ENCODE measurements at places on chromosomes 4 and X. TPM values are rescaled to one million over a fixed set of nuclear protein-coding genes. Genes with fewer than 3 reads are reported as not detected.

- DNase-seq, result no peak
- no peaks in the 10 kb centered on the region for H3K27me3 ChIP-seq
- no peak overlapping the region for H3K4me3 ChIP-seq
- no peaks in the 10 kb centered on the region for H3K36me3 ChIP-seq
- H3K27ac ChIP-seq, result no peak overlapping the region
- H3K4me1 ChIP-seq, result no peaks in the 10 kb centered on the region
Measured at GRCh38 chrX:146243041-146243440, 425.4 kb downstream of the SLITRK2 start.

DNA sequence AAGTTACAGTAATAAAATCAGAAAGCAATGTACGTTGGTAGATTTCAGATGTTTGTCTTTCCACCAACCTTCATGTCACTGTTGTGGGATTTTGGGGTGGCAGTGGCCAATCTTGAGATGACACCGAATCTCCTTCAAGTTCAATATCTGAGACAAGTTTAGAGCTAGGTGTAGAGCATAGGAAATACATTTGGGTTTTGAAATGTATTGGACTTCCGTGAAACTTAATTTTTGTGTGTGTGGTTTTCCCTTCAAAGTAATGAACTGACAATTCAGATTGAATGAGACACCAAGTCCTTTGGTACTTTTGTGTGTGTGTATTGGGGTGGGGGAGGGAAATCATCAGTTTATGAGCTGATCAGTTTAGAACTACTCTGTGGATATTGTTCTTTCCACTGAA, 1.8 kb downstream of the WDR44 start:
- peaks cover 29% of the 10 kb centered on the region for H3K4me1 ChIP-seq
- no peaks in the 10 kb centered on the region for H3K36me3 ChIP-seq
- peak overlapping the region; percentile 71 for H3K4me3 ChIP-seq
- DNase-seq, result no peak

- DNase-seq, result no peak
- no peaks in the 10 kb centered on the region for H3K36me3 ChIP-seq
- H3K4me1 ChIP-seq, result no peaks in the 10 kb centered on the region
- no peaks in the 10 kb centered on the region for H3K27me3 ChIP-seq
- H3K4me3 ChIP-seq, result no peak overlapping the region
Measured at GRCh38 chr4:21117541-21118180, 417.4 kb downstream of the PACRGL start.

- peaks cover 35% of the 10 kb centered on the region for H3K27me3 ChIP-seq
- no peak overlapping the region for H3K4me3 ChIP-seq
- no peaks in the 10 kb centered on the region for H3K4me1 ChIP-seq
- no peak for DNase-seq
- H3K36me3 ChIP-seq, result no peaks in the 10 kb centered on the region
Measured at GRCh38 chr4:6383929-6384328, 88.5 kb downstream of the PPP2R2C start.

DNA sequence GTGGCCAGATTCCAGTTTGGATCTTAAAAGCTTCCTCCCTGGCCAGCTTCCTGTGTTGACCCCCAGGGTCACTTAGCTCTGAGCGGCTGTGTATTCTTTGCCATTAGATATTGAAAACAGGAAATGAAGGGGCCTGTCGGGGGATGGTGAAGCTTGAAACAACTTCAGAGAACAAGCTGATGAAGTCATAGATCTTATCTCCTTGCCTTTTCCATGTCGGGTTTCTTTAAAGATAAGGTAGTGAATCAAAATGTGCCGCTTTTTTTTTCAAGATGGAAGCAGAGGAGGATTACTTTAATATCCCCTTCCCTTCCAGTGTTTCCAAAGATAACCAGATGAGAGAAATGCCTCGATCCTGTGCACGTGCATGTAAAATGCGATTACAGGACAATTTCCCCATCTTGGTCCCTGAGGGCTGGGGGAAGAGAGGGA, 508.5 kb downstream of the MID1IP1 start:
- peak overlapping the region; percentile 46 for H3K27ac ChIP-seq
- H3K36me3 ChIP-seq, result no peaks in the 10 kb centered on the region
- H3K27me3 ChIP-seq, result no peaks in the 10 kb centered on the region

- H3K4me1 ChIP-seq, result no peaks in the 10 kb centered on the region
- peaks cover 13% of the 10 kb centered on the region for H3K27me3 ChIP-seq
- no peak for DNase-seq
- no peaks in the 10 kb centered on the region for H3K36me3 ChIP-seq
- H3K4me3 ChIP-seq, result no peak overlapping the region
- H3K27ac ChIP-seq, result no peak overlapping the region
Measured at GRCh38 chr4:6042293-6043063, 24.2 kb upstream of the C4orf50 start.

DNA sequence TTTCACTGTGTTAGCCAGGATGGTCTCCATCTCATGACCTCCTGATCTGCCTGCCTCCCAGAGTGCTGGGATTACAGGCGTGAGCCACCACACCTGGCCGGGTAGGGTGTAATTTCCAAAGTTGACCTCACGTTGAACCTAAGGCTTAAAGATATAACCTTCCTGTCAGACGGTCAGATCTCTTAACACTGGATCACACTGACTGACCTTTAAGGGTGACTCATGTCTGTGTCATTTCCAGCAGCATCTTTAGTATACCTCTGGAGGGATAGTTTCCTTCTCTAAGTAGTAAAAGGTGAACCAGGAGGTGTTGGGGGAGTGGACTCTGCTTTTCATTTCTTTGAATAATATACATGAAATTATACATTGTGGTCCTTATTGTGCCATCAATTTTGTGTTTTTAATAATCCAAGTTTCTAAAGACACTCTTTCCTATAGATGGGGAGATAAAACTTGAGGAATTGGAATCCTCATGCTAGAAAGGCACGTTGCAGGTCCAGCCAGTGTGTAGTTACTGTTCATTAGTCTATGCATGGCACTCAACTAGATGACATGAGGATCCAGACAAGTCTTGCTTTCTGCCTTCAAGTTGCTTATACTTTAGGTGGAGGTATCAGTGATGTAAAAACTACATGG, 45.7 kb downstream of the ARHGAP10 start:
- no peaks in the 10 kb centered on the region for H3K27me3 ChIP-seq
- DNase-seq, result no peak
- no peak overlapping the region for H3K4me3 ChIP-seq
- peaks cover 18% of the 10 kb centered on the region for H3K4me1 ChIP-seq
- no peaks in the 10 kb centered on the region for H3K36me3 ChIP-seq
- no peak overlapping the region for H3K27ac ChIP-seq

- no peak overlapping the region for H3K4me3 ChIP-seq
- no peak overlapping the region for H3K27ac ChIP-seq
- no peak for DNase-seq
Measured at GRCh38 chr4:62591756-62592155, 1391.6 kb downstream of the ADGRL3 start.

DNA sequence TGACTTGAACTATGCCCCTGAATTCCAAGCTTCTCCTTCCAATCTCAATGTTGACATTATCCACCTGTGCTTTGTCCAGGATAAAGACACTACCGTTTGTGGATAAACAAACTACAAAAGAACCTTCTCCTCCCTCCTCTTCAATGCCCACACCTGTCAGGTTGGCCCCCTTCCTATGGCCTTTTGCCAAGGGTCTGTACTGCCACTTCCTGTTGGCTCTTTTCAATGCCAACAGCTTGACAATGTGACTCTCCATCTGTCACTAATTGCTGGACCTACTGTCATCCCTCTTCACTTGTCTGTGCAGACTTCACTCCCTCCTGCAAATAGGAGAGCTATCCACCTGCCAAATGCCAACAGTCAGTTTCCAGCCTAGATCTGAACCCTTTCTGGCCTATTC, 35.8 kb upstream of the MID1 start:
- DNase-seq, result no peak
- no peak overlapping the region for H3K4me3 ChIP-seq
- no peaks in the 10 kb centered on the region for H3K27me3 ChIP-seq
- no peaks in the 10 kb centered on the region for H3K4me1 ChIP-seq

GRCh38 chr4:29276150-29276549, 1444.0 kb upstream of the PCDH7 start:
- no peaks in the 10 kb centered on the region for H3K36me3 ChIP-seq
- H3K27ac ChIP-seq, result no peak overlapping the region
- DNase-seq, result no peak
- no peaks in the 10 kb centered on the region for H3K4me1 ChIP-seq
- no peak overlapping the region for H3K4me3 ChIP-seq

The FREM3 gene
- total RNA-seq, result 0.38 TPM

DNA sequence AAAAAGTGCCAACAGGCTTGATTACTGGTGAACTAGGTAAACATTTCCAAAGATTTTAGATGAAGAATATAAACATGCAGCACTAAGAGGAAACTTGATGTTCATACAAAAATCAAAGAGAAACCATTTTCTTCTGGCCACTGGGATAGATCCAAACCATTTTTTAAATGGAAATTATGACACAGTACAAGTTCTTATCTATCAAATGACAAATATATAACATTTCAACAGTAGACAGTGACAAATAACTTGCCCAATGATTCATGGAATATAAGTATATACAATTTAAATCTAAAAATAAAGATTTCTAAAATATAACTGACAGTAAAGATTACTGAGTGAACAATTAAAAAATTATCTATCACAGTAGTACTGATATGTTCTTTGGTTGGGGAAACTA, 151.1 kb downstream of the CDS1 start:
- H3K27ac ChIP-seq, result no peak overlapping the region
- H3K4me1 ChIP-seq, result no peaks in the 10 kb centered on the region
- peaks cover 83% of the 10 kb centered on the region for H3K36me3 ChIP-seq
- no peak for DNase-seq
- H3K27me3 ChIP-seq, result no peaks in the 10 kb centered on the region
- H3K4me3 ChIP-seq, result no peak overlapping the region

DNA sequence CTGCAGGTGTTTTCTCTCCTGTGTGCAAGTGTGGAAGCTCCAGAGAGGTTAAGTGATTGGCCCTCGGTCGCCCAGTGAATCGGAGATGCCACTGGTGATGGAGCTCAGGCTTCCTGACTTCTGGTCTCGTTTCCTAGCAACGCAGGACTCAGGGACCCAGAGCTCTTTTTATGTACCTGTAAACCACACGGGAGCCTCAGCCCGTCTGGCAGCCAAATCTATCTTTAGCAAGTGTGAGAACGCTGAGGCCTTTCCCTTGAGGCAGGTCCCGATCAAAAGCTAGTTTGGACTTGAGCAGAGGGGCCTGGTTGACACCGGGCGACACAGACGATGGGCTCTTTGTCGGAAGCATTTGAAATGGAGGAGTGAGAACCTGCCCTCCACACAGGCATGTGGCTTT, 116.8 kb downstream of the SORCS2 start:
- no peak for DNase-seq
- H3K4me3 ChIP-seq, result no peak overlapping the region
- H3K27me3 ChIP-seq, result no peaks in the 10 kb centered on the region
- no peaks in the 10 kb centered on the region for H3K4me1 ChIP-seq

The GUF1 gene
- total RNA-seq, result 18.4 TPM

Data from lower lobe of right lung (tissue), 2 donors.